ENCODE measurements at places on chromosomes 2 and 18.

DNA sequence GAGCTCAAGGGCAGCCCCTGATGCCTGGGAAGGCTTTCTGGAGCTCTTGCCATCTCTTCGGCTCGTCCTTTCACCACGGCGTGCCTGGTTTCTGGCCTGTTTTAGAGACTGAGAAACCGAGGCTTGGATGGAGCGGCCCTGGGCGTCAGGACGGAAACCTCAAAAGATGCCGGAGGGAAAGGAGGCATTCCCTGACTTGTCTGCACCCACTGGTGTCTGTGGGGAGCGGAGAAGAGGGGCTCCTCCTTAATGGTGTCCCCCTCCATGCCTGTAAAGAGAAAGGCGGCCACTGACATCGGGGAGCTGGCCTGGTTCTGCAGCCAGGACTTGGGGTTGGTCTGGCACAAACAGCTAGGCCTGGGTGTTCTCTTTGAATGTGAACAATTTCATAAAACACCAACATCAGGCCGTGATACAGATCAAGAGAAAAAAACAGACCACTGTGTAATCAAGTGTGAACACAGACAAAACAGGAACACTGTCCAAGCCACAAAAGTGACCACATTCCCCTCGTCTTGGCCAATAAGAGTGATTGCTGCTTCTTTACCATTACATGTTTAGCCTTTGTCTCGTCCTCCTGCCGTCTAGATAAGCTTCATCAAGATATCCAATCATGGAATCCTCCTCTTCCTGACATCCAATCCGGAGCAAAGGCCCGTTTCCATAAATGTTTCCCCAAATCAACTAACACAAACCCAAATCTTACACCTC, 633 bp upstream of the ILKAP start:
- DNase-seq = no peak

DNA sequence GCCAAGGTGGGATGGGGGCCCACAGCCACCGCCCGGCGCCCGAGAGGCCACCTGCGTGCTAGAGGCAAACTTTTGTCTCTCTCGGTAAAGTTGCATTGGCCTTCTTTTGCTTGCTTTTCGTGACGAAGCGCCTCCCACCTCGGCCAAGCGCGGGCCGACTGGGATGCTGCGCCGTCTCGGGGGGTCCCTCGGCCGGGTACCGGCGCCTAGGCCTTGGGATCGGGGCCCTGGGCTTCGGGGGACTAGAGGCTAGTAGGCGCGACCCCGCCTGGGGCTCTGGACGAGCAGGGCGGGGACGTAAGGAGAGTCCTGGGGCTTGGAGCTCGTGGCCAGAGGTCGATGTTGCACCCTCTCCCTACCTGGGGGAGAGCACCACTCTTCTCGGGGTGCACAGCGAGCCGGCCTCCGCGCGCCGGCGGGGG, 545 bp downstream of the GLI2 start:
- DNase-seq = no peak

- no peak for DNase-seq
Measured at GRCh38 chr2:108542071-108542470, 7.8 kb downstream of the LIMS1 start.

GRCh38 chr18:50432915-50433314, 58.1 kb downstream of the SKA1 start:
- DNase-seq = no peak

- DNase-seq = no peak
Measured at GRCh38 chr18:62566199-62566598, 43.4 kb downstream of the ZCCHC2 start.
